ENCODE measurements at places on chromosomes 5 and 9.

DNA sequence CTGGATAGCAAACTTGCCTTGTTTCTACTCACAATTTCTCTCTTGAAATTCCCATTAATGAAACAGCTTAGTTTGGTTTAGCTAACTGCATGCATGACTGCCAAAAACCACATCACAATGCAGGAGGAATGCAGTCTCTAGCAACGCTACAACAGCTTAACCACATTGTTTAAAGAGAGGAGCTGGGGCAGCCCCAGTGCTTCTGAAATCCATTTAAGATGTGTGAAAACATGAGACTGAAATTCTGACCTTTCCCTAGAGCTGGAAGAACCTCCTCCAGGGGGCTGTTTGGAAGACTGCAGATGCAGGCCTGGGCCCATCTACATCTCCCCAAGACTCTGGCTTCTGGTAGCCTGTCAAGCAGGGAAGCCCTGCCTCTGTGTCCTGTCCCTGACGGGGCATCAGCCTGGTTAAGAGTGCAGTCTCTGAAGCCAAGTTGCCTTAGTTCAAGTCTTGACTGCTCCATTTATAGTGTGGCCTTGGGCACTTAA is 157.1 kb downstream of the ZNF462 start:
- peak; percentile 93 for DNase-seq

DNA sequence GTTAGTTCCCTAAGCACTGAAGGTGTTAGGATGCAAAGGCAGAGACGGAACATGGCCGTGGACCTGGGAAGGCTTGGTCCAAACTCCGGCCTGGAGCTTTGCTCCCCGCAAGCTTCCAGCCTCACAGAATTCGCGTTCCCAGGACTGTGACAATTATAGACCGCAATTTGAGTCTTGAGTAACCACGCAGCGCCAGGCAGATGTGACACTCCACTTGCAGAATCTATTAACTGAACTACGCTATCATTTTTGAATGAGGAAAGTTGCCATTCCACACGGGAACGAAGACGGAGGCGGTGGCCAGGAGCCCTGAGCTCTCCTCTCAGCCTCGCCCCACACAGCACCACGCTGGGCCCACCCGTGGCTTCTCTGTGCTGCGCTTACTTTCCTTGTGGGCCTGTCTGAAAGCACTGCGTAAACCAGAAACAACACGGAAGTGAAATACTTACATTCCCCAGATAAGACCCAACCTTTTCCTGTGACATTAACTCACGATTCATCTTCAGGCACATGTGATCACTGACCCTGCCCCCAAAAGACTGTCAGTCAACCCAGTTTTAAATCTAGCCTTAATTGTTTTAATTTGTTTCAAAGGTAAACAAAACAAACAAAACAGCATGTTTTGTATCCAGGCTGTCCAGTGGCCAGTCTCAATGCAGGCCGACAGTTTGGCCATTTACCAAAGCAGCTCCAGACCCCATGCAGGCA is 16.1 kb upstream of the COL5A1 start:
- no peak for DNase-seq

- no peak for DNase-seq
Observed at GRCh38 chr5:124161266-124161665, 585.2 kb downstream of the ZNF608 start.

GRCh38 chr5:45627076-45627656 is 69.0 kb downstream of the HCN1 start:
- DNase-seq, result no peak

DNA sequence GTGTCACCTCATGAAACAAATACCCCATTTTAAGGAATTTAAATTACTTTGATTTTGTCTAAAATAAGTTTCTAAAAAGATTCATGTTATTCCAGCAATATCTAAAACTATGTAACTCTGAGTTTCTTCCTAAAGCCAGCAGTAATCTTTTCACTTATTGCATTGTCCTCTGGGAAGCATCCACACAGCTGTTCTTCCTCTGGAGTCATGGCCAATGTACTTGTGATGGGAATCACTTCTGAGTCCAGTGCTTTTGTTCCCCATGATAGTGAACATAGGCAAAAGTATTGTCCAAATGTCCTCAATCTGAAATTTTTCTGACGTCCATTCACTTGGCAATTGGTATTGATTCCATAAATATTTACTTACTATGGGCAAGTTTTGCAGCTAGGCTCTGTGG is 125.0 kb downstream of the STARD4 start:
- DNase-seq, result no peak

- DNase-seq, result no peak
Observed at GRCh38 chr9:99822109-99822805, 572 bp downstream of the NR4A3 start.

DNA sequence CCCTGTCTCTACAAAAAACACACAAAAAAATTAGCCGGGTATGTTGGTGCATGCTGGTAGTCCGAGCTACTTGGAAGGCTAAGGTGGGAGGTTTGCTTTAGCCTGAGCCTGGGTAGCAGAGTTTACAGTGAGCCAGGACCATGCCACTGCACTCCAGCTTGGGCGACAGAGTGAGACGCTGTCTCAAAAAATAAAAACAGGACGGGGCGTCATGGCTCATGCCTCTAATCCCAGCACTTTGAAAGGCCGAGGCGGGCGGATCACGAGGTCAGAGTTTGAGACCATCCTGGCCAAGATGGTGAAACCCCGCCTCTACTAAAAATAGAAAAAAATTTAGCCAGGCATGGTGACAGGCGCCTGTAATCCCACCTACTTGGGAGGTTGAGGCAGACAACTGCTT is 40.3 kb downstream of the UBE2D2 start:
- DNase-seq, result no peak

DNA sequence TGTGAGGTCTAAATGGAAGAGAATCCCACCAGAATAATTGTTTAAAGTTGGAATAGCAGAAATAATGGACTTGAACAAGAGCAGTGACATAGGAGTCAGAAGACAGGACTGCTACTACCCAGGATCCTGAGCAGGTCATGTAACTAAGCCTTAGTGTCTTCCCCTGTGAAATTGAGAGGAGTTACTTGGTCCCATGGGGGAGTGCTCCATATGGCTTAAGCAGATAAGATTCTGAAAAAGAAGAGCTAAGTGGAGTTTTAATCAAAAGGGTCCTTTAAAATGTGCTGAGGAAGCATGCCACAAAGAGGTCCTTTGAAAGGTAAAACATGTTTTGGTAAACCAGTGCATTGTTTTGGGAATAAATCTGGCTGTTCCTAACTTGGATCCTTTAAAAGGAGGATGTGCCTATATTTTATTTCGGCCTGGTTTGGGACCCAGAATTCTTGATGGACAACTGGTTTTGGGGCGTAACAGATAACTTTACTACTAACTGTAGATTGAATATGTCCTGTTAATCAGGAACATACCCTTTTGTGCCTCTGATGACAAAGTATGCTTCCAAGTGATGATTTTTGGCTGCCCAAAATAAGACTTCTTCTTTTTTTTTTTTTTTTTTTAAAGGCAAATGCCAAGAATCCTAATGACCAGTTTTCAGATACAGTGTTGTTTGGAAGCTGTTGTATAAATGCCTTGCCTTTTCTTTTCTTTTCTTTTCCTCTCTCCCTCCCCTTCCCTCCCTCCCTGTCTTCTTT is 5.7 kb downstream of the RCL1 start:
- DNase-seq, result no peak

DNA sequence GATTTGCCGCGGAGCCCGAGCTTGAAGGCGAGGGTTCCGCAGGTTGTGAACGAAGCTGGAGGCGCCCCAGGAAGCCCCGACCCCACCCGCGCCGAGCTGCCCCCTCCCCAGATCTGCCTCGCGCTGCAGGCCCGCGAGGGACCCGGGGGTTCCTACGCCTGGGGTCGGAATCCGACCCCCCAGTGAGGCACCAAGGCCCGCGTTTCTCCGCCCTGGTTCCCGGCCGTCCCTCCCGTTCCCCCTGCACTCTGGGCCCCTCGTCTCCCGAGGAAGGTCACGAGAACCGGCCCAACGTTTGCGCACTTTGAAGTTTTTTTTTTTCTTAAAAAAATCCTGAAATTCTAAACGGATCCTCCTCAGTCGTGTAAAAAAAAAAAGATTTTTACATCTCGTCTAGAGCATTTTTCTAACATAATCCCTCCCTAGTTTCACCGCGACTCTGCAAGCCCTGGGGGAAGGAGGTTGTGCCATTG is 880 bp upstream of the GFPT2 start:
- DNase-seq, result no peak

GRCh38 chr5:123803359-123803758 is 291.4 kb downstream of the CSNK1G3 start:
- no peak for DNase-seq

GRCh38 chr5:32190095-32190494 is 16.0 kb upstream of the GOLPH3 start:
- peak; percentile 94 for DNase-seq

GRCh38 chr5:67202828-67203227 is 6.2 kb upstream of the CD180 start:
- no peak for DNase-seq

DNA sequence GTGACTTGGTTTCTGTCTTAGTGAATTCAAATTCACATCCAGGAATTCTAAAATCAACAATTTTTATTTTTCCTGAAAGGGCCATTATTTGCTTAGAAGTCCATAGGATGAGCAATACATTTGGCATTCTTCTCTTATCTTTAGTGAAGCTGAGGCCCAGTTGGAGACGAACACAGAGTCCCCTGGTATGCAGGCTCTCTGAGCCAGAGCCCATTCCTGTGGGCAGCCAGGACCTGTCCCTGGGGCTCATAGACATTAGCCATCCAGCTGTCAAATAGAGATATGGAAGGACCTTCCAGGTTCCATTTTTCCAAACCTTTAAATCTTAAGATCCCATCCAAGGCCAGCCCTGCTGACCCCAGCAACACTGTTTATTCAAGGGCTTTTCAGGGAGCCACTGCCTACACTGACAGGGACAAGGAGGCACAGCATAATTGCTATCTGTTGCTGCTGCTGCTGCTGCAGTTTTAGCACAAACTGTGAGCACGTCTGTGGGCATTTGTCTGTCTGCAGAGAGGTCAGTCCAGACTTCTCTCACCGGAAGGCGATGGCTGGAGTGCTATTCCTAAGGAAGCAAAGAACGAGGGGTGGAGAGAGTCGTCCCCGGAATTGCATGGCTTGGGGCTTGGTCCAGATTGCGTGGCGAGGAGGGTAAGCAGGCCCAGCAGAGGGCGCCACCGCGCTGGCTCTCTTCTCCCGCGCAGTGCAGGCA is 639.0 kb downstream of the CCDC171 start:
- peak; percentile 71 for DNase-seq

GRCh38 chr9:34574571-34574970 is 15.0 kb downstream of the CNTFR start:
- no peak for DNase-seq

GRCh38 chr5:131776450-131776849 is 20.4 kb downstream of the FNIP1 start:
- DNase-seq, result peak; percentile 36

DNA sequence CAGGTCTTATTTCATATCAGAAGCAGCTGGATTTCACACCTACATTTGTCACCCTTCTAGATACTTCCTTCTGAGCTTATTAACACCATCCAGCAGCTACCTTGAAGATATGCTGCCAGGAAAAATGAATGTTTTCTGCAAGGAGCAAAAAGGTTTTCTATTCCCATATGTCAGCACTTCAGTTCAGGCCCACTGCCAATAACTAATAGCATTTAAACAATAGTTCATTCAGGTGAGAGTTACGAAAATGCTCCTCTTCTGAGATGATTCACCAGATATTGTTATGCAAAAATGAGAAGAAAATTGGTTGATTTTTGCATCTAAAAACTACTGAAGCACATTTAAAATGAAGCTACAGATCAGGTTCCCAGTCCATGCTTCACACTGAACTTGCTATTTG is 56.4 kb upstream of the ISL1 start:
- no peak for DNase-seq

DNA sequence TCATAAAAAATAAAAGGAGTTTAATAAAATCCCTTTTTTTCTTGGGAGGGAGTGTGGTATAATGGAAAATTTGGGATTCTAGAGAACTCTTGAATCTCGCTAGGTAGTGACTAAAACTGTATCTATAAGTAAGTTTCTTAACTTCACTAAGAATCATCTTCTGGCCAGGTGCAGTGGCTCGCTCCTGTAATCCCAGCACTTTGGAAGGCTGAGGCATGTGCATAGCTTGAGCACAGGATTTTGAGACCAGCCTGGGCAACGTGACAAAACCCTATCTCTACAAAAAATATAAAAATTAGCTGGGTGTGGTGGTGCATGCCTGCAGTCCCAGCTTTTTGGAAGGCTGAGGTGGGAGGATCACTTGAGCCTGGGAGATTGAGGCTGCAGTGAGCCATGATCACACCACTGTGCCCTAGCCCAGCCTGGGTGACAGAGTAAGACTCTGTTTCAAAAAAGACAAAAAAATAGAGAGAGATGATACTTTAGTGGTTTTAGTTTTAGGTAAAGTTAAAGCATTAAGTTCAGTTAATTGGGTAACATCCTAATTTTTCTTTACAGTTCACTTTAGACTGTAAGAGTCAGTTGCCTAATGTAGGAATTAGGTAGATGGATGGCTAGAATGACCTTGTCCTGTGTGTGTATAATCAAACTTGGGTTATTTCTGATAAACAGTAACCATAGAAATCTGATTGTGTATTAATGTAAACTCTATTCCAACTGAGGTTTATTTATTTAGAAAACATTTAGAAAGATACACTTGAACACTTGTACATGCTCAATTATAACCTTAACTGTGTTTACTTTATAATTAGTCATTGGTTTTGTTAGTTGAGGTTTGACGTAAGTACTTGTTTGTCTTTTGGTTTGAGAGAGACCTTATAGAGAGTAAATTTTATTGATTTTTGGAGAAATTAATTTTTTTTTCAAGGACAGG is 17.8 kb downstream of the UNC13B start:
- DNase-seq, result no peak

- DNase-seq, result no peak
Observed at GRCh38 chr9:19985081-19985480, 196.2 kb upstream of the SLC24A2 start.

GRCh38 chr5:56815658-56816545 is 553 bp downstream of the MAP3K1 start:
- DNase-seq, result no peak

- DNase-seq, result no peak
Observed at GRCh38 chr5:6634306-6634705, 1.1 kb downstream of the SRD5A1 start.

DNA sequence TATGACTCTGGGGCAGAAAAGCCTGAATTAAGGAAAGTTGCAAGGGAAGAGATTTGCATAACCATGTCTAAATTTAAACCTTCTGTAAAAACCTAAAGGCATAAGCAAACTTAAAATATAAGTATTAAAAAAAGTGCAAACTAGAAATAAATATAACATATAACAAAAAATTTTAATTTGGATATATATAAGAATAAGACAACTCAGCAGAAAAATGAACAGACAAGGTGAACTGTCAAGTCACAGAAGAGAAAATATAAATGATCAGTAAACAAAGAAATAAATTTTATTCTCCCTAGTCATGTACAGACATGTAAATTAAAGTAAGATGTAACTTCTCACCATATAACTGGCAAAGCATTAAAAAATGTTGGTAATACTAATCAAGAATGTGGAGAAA is 37.0 kb downstream of the C5orf22 start:
- no peak for DNase-seq

DNA sequence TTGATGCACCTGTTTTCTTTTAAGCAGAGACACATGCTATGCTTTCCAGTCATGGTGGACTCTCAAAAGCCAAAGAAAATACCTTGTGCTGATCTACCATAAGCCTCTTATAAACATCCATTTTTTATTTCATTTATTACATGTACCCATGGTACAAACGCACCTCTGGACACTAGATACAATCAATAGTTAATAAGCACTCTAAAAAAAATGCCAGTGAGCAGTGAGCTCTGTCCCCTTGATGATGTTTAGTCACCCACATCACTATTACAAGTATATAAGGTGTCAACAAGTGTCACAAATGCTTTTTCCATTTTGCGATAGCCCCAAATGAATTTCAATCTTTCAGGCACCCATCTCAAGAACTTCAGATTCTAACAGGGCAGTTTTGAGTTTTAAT is 5.9 kb downstream of the KLF4 start:
- no peak for DNase-seq

Data from fibroblast of skin of left quadriceps (primary cell).